ENCODE measurements at places on chromosomes 3 and 15.

DNA sequence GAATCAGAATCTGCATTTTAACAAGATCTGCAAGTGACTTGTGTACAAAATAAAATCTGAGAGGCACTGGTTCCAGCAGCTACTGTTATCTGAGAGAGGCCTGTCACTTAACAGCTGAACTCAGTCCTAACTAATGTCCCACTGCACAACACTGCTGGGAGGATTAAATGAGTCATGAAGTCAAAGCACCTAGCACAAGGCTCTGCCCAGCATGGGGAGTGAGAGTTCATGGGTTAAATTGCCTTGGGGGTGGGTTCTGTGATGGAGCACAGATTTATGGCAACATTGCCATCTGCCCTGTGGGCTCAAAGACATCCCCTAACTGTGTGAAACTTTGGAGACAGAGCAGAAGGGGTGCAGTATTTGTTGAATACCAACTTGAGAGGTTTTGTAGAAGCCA, 250.9 kb downstream of the PLCL2 start:
- DNase-seq, result no peak

GRCh38 chr3:154224866-154225265, 99.4 kb downstream of the DHX36 start:
- DNase-seq, result no peak

GRCh38 chr15:100595964-100596363, 6.0 kb downstream of the LINS1 start:
- no peak for DNase-seq

DNA sequence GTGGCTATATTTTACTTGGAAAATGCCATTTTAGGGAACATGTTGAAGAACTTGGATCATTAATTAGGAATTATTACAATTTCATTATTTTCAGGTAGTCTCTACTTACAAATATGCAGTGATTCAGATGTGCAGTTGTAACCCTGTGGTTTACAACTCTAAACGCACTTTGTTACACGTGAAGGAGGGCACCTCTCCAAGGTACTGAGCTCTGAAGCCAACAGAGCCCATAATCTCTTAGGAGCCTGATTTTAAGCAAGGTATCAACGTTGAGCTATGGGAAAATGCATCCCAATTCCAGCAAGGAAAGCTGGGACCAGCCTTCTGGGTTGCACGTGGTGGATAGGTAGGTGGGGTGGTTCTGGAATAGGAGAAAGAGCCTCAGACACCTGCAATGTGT, 81.5 kb upstream of the FAM3D start:
- DNase-seq, result no peak

- DNase-seq, result peak; percentile 55
Observed at GRCh38 chr3:154018100-154018696, 103.0 kb upstream of the ARHGEF26 start.

- no peak for DNase-seq
Observed at GRCh38 chr3:66532160-66532587, 31.4 kb upstream of the LRIG1 start.

DNA sequence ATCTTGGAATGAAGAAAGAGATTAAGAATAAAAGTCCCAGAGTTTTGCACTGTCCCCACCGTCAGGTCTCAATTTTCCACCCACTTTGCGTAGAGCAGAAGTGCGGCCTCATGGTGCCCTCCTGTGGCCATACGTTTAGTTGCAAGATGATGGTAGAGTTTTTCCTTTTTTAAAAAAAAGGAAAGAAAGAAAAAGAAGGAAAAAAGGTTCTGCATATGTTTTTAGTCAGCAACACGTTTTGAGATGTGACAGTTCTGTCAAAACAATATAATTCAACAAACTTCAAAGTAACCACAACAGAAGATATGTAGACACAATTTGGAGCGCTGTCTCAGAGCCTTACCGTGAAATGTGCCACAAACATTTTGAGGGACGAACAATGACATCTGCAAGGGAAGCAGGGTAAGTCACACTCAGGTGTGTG, 24.6 kb downstream of the EBLN2 start:
- DNase-seq, result peak; percentile 53

GRCh38 chr3:58798312-58798711, 131.7 kb upstream of the FAM3D start:
- DNase-seq, result no peak

GRCh38 chr3:62312201-62312600, 61.1 kb downstream of the FEZF2 start:
- DNase-seq, result no peak

GRCh38 chr15:99536422-99537040, 29.3 kb upstream of the MEF2A start:
- DNase-seq, result no peak

- DNase-seq, result no peak
Observed at GRCh38 chr15:99440029-99440428, 125.8 kb upstream of the MEF2A start.

GRCh38 chr3:159765030-159765859, 223.4 kb upstream of the IL12A start:
- no peak for DNase-seq

- no peak for DNase-seq
Observed at GRCh38 chr3:114331007-114331406, 37.2 kb downstream of the TIGIT start.

GRCh38 chr3:67781871-67782270, 127.5 kb upstream of the SUCLG2 start:
- no peak for DNase-seq

DNA sequence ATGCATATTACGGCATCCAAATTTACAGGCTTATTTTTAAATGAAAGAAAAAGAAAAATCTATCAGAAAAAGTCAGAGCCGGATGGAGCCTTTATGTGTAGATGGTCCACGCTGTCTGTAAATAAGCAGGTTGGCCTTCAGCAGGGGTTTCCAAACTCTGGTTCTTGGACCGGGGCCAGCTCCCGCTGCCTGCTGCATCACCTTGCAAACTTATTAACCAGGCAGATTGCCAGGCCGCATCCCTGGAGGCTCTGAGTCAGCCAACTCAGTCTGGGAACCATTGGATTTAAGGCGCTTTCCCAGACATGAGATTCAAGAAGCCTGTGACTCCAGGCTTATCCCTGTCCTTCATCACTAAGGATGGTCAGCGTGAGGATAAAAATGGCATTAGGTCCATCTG, 212.4 kb downstream of the OPA1 start:
- no peak for DNase-seq

DNA sequence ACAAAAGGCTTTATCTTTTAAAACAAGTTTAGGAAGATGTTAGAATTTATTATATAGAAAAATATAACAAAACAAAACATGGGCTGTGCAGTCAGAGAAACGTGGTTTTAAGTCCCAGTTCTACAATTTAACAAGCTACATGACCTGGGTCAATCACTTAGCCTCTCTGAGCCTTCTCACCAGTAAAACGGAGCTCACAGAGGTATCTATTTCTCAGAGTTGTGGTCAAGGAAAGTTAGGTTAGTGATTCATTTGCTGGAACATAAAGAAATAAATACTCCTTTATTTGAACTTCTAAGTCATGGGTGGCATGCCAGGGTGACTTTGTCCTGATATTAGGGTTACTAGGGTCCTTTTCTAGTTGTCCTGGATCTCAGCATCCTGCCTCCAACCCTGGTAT, 10.8 kb upstream of the CCDC174 start:
- DNase-seq, result no peak

DNA sequence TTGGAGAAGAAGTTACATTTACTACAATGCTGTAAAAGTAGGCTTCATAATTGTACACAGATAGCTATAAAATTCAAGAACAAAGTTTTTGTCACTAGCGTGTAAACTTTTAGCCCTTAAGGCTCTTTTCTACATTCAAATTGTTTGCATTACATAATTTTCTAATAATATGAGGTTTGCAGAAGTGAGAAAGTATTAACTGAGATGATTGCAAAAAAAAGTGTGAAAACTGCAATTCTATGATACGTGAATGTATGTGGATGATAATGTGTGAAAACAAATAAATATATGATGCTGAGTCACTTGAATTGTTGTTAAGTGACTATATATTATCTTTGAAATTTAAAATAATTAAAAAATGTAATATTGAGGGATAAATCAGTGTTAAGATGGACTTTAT, 557.5 kb downstream of the NAALADL2 start:
- no peak for DNase-seq

DNA sequence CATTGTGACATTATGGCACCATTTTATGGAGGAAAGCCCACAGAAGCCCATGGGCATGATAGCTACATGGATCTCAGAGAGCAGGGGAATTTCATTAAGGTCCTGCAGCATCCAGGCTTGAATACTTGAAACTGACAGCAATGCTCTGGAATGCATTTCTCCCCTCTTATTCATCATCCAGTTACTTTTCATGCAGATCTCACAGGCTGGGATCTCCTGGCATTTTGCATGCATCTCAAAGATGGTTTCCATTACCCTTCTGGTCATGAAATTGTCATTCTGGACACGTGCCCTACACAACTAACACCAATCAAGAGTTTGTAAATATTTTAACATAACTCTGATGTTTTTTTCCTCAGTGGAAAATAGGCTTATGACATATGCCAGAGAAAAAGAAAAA, 32.4 kb downstream of the VGLL3 start:
- DNase-seq, result no peak

GRCh38 chr15:39108021-39108420, 472.9 kb upstream of the THBS1 start:
- no peak for DNase-seq

- no peak for DNase-seq
Observed at GRCh38 chr3:26622621-26623418, at the start of gene LRRC3B. Gene LRRC3B, plus strand, starts transcription at chr3:26622772. Its CDS starts 86,901 bp downstream, at chr3:26709673.

DNA sequence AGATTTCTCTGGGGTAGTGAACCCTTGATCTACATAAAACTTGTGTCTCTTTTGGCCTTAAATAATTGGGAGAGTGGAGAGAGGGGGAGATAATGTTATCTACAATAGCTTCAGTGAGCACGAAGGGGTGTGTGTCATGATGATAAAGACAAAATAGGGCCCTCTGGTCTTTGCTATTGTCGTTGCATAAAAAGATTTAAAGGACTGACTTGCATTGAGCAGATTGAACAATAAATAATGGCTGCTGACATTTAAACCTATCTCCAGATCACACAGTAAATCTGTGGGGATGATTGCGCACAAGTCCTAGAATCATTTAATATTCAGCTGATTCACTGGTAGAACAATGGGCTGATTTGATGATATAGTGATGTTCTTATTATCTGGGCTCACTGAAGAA, 71.3 kb upstream of the GAP43 start:
- no peak for DNase-seq

DNA sequence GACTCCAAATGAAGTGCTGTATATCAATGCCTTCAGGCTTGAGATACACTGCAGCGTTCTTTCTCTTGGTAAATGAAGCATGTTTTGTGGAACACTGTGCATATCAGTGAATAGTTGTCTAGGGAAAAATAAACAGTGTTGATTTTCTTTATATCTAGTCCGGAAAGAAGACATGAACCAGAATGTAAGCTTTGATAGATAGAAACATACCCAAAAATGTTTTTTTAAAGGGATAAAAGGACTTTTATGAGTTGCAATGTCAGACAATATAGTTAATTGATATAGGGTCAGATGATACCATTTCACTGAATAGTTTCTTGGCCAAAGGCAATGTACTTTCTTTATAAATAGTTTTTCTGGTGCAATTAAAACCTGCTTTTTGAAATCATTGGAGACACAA, 1037.8 kb downstream of the OTOL1 start:
- DNase-seq, result no peak

DNA sequence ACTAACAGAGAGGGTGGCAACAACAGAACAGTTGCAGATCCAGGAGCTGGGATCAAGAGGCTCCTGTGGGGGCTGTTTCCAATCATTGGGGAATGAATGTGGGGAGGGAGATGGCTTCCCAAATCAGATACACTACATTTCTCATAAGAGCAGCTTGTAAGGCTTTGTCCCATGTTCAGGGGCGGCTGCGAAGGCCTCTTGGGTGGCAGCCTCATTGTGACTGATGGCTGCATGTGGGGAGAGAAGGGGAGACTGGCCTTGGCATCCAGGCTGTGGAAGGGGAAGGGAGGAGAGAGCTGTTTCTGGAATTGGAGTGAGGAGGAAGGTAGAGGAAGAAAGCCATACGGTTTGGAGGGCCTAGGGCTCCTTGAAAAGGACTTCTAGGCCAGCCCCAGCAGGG, 326.6 kb upstream of the RGMA start:
- DNase-seq, result no peak

- no peak for DNase-seq
Observed at GRCh38 chr3:175075269-175075668, 216.1 kb downstream of the NAALADL2 start.

DNA sequence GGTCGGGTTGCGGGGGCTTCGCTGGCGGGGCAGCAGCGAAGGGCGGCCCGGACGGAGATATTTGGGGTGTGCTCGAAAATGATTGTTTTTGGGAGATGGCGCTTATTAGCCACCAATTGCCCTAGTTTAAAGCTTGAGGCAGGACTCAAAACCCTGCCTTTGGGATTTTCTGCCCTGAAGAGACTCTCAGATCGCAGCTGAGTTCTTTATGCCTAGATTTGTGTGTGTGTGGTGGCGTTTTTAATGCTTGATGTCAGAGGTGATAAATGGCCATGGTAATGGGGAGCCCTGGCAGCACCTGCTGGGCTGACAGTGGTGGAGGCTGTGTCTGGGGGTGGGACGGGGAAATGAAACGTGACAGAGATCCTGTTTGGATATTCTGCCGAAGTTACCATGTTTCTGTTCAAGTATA, 604 bp downstream of the KCTD6 start:
- peak; percentile 33 for DNase-seq

- peak; percentile 54 for DNase-seq
Observed at GRCh38 chr3:87082796-87083440, 92.0 kb upstream of the VGLL3 start.

DNA sequence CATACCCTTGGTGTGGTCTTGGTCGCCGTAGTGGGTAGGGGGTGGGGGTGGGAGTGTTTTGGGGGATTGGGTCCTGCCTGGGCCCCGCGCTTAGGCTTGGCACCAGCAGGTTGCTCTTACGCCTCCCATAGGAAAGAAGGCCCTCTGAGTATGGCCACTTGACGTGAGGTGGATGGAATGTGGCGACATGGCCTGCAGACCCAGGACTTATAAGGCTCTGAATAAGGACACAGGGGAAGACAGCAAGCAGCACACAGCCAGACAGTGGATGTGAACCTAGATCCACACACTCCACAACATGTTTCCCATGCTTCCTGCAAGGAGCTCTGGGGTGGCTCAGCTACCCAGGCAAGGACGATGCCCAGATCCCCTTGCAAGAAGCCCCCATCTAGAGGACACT, 12.4 kb downstream of the RBPMS2 start:
- no peak for DNase-seq

DNA sequence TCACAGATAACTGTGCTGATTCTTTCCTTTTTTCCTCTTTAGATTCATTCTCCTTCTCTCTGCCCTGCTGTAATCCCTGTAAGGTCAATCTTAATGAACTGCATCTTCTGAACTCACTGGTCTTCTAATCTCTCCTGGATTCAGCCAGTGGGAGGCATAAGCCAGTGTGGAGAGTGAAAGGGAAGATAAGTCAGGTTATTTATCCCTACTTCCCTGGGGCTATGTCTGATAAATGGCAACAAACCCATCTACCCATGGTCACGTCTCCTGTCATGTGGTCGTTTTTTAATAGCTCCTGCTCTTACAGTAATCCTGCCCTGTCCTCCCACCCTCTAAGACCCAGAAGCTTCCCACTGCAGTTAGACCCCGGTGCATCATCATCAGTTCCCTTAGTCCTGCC, 199.6 kb upstream of the NAALADL2 start:
- no peak for DNase-seq

- no peak for DNase-seq
Observed at GRCh38 chr3:139716908-139717485, 39.2 kb upstream of the NMNAT3 start.

- DNase-seq, result no peak
Observed at GRCh38 chr15:92143765-92144164, 249.9 kb upstream of the ST8SIA2 start.
